ENCODE measurements at places on chromosomes 6 and 20.

DNA sequence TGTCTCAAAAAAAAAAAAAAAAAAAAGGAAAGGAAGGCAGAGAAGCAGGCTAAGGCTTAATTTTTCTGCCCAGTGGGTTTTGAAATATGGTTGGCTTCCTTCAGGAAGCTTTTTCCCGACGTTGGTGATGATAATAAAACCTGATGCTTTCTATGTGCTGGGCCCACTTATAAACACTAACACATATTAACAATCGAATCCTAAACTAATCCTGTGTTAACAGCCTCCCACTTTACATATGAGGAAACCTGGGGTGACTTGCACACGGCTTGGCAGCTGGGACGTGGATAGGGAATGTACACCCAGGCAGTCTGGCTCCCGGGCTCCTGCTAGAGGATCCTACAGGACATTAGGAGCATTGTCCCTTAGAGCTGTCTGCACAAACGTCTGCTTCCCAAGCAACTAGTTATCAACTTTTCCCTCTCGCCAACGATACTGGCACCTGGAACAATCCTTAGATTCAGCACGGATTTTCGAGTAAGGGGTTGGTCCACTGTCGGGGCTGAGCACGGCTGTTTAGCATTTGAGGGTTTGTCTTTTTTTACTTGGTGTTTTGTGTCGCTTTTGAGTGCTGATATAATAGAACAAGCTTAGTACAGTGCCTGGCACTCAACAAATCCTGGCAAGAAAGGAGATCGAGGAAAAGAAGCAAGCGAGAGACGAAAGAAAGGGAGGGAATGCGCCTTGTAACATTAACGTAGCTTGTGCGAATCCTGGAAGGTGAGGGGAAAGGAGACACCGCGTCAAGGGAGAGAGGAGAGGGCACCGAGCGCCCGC, 622 bp upstream of the KIZ start:
- DNase-seq, result no peak

DNA sequence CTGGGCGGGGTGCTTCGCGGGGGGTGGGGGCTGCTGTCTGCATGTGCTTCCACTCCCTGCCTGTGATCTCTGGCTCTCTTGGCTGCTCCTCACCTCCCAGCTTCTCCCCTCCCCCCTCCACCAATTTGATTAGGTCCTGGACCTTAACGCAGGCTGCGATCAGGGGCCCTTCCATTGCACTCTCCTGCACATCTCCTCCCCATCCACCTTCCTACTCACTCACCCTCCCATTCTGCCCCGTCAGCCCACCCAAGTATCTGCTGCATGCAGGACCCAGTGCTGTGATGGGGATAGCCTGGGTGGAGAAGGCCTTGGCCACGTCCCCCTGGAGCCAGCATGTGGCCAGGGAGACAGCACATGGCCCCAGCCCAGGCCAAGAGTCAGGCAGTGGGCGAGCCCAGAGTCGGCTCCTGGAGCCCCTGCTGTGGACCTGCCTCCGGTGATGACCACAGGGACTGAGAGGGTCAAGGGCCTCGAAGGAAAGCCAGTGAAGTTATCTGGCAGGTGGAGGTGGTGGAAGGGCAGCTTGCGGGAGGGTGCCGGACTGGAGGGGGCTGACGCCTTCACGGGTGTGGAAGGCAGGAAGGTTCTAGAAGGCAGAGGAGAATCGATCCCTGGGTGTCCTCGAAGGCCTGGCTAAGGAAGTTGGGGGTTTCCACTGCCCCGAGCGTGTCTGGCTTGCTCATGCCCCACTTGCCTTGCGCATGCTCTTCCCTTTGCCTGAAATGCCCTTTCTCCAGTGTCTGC, 40.7 kb downstream of the SRC start:
- DNase-seq, result no peak

- DNase-seq, result no peak
These were observed 4.1 kb upstream of the ZNF335 start for GRCh38 chr20:45976086-45976485.

DNA sequence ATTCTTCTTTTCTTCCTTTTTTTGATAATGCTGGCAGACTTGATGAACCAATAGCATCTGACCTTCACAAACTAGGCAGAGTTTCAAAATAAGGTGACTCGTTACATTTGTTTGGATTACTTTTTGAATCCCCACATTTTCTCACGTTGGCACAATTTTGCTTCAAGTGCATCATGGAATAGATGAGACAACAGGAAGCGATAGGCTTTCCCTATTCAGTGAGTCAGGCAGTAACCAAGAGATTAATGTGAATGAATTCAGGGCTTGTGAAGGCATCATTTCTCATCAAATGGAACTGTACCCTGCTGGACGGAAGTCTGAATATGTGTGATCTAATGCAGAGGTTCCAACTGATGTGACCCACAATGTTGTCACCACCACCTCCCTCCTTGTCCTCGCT, 10.7 kb downstream of the RFPL4B start:
- DNase-seq, result no peak

GRCh38 chr6:83153883-83154521, 39.1 kb downstream of the PGM3 start:
- DNase-seq, result no peak

DNA sequence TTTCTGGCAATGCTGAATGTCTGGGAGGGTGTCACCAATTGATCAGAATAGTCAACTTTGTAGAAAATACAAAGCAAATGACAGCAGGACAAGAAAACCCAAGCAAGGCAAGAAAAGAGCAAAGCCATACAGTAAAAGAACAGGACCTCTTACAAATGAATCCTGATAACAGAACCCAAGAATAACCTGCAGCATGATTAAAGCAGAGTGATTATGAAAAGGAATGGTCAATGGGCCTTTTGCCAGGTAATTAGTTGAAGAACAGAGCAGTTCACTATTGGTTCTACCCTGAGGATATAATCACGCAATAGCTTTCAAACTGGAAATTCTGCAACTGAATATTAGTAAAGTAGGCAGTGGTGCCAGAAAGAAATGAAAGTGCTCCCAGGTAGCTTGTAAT, 319.8 kb downstream of the FRK start:
- DNase-seq, result no peak

DNA sequence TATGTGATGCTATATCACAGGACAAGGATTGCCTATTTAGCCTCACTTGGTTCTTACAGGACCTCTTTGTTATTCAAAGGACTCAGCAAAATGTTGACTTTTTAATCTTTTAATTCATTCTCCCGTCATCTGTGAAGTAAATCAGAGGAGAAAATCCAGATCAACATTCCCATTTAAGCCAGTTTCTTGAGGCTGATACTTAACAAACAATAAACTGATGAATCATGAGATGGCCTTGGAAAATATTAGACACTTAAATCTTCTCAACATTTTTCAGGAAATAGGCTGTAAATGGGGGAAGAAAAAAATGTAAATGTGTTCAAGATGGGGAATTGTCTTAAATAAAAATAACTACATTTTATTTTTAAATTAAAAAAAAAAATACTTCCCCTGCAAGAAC, 55.9 kb upstream of the UBR2 start:
- no peak for DNase-seq

- no peak for DNase-seq
These were observed 160.4 kb downstream of the TMEM242 start for GRCh38 chr6:157162766-157163433.

DNA sequence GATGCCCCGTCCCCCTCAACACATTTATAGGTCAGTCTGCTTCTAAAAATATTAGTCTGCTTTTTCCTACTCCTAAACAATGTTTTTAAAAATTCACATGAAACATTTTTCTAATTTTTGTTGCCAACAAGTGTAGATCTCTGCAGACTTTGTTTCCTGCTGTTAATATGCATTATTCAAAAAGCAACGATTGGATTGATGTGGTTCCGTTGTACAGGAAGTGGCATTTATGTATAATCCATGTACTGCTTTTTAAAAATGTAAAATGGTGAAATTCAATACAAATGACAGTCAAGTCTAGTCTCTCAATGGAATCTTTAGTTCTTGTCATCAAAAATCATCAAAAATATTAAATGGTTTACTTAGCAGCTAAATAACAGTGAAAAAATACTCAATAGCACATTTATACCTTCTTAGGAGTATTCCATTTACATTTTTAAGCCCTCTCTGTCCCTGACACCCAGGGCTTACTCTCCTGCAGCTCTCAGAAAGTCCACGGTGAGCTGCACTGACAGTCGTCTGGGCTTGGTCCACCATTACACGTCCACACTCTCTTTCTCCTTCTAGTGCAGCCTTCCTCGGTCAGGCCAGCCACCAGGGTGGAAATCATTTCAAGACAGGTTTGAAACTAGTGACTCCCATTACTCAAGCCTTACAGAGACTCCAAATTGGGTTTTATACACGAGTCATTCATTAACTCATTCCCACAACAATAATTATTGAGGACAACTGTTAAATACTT, 211.5 kb downstream of the TMEM200A start:
- DNase-seq, result no peak

DNA sequence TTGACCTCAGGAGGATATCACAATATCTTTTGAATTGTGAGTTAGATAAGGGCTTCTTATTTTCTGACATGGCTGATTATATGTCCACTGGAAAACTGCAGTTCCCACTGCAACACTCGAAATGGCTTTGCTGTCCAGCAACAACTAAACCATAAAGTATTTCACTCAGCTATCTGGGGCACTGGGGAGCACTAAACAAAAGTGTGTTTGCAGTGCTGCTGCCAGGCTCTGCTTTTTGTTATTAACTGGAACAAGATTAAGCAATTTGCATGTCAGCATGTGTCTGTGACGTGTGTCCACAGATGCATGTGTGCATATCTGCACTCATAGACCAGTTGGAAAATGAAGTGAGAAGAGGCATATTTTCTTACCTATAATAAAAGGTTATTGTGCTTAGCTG, 107.8 kb upstream of the CCN2 start:
- DNase-seq, result peak; percentile 22

- DNase-seq, result no peak
These were observed 9.2 kb downstream of the RPF2 start for GRCh38 chr6:110990840-110991576.

DNA sequence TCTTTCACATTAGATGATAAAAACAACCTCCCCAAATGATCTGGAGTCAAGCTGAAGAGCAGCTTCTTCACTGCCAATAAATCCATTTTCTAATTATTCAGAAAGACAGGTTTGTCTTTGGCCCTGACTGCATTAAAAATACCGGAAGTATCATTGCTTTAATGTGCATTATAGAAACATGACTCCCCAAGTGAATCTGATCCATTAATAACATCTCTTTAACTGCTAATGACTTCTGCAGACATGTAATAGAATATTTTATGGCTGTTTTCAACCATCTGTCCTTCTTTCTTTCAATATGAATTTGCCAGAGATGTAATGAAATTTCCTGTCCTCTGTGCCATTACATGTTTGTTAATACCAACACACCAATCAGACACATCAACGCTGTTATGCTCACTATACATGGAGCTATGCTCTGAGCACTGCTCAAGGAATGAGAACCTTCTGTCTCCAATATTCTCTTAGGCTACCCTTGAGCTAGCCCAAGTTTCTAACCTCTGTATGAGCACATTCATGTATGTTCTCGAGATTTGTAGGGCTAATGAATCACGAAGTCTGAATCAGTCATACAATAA, 87.8 kb downstream of the LYRM4 start:
- DNase-seq, result no peak

DNA sequence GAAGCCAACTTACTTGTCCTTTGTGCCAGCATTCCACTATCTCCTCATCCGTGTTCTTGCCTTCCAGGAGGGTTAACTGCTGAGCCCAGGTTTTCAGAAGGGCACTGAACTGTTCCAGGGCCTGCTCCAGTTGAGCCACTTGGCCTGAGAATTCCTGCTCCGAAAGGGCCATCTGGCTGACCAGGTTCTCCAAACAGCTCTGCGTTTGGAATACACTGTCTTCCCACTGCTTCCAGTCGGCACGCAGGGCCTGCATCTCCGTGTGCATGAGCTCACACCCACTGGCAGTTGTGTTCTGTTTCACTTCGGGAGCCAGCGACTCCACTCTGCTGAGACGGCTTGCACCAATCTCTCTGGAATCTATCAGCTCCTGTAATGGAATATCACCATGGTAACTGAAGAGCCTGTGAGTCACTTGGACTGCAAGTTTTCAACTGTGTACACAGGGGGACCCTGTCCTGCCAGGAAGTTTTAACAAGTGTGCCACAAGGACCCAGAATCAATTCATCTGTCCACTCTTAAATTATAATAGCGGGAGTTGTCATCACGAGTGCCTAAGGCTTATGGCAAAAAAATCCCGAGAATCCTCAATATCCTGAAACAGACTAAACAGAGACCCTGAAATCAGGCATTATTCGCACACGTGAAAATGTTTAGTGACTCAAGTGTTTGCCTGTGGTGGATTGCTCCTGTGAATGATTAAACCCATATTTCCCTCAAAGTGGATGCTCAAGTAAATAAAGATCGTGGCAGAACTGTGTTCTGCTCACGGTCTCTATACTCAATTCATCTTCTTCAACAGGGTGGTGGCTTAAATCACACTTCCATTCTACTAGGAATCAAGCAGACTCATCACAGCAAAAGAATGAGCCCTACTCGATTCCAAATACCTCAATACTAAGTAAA, 255.9 kb downstream of the SYNE1 start:
- DNase-seq, result no peak

DNA sequence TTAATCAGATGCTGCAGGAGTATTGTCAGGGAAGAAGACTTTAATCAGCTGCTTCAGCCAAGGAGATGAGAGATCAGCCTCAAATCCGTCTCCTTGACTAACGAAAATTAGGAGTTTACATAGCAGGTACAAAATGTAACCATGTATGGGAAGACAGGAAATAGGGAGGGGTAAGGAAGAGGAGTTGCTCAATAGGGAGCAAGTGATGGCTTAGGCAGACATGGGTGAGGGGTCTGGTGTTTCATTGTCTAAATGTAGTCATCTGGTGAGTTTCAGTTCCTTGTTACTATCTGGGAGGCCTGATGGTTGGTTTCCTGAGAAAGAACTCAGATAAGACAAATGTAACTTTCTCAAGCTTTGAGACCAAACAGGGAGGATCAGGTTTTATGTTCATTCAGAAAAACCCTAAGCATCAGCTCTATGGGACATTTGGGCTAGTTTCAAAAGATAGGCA, 217.3 kb upstream of the SULF2 start:
- DNase-seq, result peak; percentile 44

- no peak for DNase-seq
These were observed 408.4 kb downstream of the MAFB start for GRCh38 chr20:40280616-40281015.

- peak; percentile 72 for DNase-seq
These were observed 114.7 kb upstream of the ZNF217 start for GRCh38 chr20:53708129-53708968.

DNA sequence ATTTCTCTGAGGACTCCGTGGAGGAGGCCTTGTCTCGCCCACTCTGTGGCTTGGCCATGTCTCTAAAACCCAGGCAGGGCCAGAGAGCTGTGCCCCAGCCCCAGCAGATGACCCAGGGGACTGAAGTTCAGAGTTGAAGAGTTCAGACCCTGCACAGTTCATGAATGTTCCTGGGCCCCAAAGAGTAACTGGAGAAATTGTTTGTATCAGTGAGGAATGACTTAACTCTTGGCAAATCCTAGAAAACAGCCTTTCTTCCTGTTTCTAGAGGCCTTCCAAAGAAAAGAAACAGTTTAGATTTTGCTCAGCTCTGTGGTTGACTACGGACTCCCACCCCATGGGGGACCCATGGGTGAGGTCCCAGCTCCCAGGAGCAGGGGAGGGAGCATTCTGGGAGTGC, 62.1 kb upstream of the EYA2 start:
- DNase-seq, result no peak

Measured in NAMALWA (cell line).